ENCODE measurements at places on chromosomes 11 and 22.
A peak's percentile ranks its signal among the peaks of the same experiment; 100 is the strongest.

DNA sequence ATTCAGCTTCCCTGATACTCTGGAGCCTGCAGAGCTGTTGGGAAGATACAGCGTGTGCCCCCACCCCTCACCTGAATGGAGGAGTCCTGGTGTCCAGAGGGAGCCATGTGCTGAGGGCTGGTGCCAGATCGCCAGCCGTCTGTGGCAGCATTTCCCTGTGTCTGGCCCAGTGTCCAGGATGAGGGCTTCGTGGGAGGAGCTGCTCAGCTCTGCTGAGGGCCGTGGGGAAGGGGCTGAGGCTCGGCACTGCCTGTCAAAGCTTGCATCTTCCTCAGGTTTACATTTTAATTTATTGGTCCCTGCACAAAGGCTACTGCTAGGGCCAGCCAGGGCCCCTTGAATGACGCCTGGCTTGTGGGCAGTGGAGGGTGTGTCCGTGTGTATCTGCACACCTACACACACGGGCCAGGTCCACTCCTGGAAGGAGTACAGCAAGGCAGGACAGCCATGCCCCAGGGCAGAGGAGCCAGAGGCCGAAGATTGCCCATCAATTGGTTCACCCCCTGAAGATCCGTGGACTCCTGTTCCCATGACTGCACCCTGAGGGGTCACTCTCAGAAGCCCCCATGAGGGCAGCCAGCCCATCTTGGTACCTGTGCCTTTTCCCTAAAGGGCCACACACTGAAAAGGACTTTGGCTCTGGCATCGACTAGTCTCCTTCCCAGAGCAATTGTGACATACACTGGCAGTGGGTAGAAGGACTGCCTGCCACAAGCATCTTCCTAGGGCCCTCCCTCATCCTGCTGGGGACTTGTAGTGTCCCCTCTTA lies 107.7 kb upstream of the PARVA start:
- DNase-seq, result no peak

- DNase-seq, result no peak
Observed at GRCh38 chr11:72578566-72578965, 95.7 kb downstream of the PDE2A start.

DNA sequence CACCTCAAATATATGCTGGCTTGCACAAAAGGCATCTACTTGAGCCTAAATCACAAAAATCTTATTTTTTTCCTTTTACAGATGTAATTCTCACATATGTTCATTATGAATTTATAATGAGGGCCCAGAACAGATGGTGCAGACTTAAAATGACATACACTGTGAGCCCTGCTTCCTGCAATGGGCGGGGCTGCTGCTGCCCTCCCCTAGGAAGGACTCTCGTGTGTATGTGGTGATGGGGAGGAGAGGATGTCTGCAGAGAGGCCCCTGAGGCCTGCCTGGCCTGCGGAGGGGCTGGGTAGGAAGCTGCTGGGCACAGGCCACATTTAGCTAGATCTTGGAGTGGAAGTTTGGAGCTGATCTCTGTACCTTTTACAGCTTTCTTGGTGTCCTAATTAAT lies 233.4 kb upstream of the KIRREL3 start:
- DNase-seq, result no peak

DNA sequence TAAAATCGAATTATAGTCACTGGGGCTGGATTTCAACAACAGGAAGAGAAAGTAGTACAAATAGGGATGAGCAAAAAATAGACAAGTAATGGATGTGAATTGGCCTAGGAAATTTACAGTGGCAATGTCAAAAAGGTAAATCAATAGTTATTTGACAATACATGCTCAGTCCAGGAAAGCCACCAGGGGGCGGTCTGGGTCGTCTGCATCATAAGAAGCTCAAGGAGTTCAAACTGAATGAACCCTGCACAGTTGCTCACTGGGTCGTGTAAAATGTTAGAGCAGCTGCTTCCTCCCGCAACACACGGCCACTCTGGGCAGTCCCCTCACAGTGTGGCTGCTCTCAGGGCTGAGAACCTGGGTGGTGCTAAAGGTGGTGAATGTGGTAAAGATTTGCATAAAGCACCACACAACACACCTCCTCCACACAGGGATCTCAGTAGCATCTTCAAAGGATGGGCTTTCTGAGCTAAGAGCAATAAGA lies 85.9 kb downstream of the ZNF280B start:
- DNase-seq, result peak; percentile 67

DNA sequence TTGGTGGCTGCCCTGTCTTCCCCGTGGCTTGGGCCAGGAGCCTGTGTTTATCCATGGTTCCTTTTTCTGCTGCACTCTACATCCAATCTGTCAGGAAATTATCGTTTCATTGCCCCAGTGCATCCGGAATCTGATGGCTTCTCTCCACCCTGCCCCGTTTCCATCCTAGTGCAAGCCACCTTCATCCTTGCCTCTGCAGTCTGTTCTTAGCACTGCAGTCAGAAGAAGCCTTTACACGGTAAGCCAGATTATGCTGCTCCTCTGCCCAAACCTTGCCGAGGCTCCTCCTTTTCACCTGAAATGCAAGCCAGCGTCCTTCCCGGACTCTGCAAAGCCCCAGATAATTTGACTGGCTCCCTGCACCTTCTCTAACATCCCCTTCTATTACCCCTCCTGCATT lies 45.1 kb downstream of the PARVG start:
- no peak for DNase-seq

DNA sequence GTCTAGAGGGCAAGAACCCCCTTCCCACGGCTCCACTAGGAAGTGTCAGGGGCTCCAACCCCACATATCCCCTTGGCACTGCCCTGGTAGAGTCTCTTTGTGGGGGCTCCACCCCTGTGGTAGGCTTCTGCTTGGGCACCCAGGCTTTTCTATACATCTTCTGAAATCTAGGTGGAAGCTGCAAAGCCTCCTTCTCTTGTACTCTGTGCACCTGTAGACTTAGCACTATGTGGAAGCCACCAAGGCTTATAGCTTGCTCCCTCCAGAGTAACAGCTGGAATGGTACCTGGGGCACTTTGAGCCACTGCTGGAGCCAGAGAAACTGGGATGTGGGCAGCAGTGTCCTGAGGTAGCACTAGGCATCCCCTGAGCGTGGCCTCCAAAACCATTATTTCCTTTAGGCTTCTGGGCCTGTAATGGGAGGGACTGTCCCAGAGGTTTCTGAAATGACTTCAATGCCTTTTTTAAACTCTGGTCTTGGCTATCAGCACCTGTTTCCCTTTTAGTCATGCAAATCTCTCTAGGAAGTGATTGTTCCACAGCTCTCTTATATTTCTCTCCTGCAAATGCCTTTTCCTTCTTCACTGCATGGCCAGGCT lies 68.4 kb downstream of the TRAF6 start:
- DNase-seq, result no peak

DNA sequence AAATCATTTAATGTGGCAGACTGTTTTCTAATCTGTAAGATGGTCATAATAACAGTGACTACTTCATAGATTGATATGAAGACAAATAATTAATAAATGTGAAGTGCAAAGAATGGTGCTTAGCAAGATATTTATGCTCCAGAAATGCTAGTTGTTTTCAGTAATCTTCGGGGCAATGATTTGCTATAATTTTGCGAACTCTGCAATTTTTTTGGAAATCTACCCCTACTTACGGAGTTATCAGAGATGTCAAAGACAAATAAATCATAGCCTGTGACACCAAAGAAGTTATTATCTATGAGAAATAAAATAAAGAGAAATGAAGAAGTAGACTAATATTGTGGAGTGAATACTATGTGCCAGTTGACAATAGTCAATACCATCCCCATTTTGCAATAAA lies 634.1 kb upstream of the LRRC4C start:
- no peak for DNase-seq

- no peak for DNase-seq
Observed at GRCh38 chr11:13680501-13681264, 12.2 kb downstream of the FAR1 start.

DNA sequence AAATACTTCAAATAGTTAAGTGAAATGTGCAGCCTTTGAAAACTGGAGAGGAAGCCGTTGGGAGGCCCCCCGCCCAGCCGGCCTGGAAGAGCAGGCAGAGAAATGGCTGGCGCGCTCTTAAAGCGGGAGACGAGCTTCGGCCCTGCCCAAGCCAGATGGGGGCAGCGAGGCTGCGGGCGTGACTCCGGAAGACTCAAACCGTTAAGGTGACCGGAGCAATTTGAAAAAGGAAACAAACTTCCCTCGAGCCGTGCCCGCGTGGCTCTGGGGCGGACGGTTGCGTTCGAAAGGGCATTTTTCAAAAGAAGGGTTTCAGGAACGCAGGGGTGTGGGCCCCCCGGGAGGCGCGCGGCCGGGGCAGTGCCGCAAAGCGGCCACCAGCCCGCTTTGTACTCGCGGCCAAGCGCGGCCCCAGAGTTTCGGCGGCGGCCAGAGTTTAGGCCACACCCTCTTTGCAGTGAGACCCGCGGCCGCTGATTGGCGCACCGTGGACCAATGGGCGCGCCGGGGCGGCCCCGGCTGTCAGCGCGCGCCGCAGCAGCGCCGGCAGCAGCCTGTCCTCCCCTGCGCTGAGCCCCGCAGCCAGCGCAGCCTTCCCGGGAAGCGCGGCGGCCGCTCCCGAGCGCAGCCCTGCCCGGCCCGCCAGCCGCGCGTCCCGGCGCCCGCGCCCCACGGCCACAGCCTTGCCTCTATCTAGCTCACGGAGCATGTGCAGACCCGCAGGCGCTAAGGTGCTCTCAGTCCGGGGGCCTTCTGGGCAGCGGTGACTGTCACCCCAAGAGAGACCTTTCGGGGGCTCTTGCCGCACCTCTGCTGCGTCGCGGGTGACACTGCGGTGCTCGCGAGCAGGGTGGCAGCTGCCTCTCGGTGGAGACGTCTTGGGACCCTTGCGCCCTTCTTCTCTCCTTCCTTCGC lies at the start of gene NAV2:
Gene NAV2 (plus strand): TSS at position 557 of the 915 bp plus-strand sequence. CDS start 859 bp downstream, outside the sequence.
- peak; percentile 95 for DNase-seq

- no peak for DNase-seq
Observed at GRCh38 chr11:19661827-19662226, 50.8 kb upstream of the NAV2 start.

- no peak for DNase-seq
Observed at GRCh38 chr11:34111722-34112270, 6.4 kb downstream of the NAT10 start.

GRCh38 chr11:8671193-8671612 lies 11.3 kb downstream of the TRIM66 start:
- DNase-seq, result no peak

DNA sequence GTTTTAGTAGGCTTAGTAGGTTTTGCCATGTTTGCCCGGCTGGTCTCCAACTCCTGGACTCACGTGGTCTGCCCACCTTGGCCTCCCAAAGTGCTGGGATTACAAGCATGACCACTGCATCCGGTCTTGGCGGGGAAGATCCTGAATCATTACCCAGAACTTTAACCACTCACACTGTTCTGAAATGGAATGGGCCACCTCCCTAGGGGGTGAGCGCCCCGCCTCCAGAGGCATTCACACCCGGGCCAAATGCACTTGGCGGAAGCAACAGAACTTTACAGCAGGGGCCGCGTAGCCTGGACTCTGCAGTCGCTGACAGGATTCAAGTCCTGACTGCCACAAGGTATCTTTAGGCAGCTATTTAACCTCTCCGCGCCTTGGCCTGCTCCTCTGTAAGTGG lies 5.4 kb downstream of the CCDC86 start:
- no peak for DNase-seq

GRCh38 chr11:110219006-110219785 lies 77.2 kb downstream of the RDX start:
- DNase-seq, result no peak

DNA sequence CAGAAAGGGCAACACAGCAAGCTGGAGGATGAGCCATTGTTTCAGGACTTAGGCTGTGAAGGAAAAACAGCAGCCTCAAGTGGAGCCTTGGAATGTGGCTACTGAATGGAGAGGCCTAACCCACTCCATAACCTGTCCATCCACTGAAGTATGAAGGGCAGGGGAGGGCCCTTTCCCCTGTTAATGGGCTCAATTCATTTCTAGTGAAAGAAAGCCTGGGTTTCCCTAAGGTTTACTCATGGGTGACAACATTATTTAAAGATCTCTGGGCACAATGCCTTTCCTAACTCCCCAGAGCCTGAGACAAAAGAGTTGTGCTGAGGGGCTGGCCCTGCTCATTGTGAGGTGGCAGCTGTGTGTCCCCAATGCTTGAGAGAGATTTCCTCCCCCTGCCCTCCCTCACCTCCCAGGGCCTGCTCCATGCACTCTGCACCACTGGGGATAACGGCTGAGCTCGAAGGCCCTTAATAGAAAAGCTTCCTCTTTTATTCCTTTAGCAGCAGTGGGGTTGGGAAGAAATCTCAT lies 83.8 kb downstream of the ME3 start:
- no peak for DNase-seq

- DNase-seq, result no peak
Observed at GRCh38 chr22:16975155-16975885, 32.7 kb downstream of the GAB4 start.

All from trophoblast cell (in vitro differentiated cells and primary cell).